ENCODE measurements at places on chromosomes 2 and 18.

DNA sequence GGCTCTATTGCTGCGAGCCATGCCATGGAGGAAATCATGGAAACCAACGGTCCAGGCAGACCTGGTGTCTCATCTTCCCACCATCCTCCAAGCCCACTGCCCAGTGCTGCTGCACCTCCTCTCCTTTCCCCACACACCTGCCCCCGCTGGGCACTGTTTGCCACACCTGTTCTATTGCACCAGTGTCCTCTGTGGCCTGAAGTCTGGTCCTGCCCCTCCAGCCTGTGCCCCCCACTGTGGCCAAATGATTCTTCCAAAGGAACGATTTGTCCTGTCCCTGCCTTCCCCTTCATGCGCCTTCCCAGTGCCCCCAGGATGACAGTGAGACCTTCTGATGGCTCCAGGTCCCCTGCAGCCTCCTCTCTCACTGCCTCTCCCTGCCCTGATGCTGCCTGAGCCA, 101.9 kb upstream of the TWIST2 start:
- DNase-seq, result no peak

GRCh38 chr2:186422226-186422625, 63.8 kb upstream of the ZC3H15 start:
- DNase-seq, result no peak

GRCh38 chr18:2903006-2903405, 56.2 kb downstream of the EMILIN2 start:
- no peak for DNase-seq

DNA sequence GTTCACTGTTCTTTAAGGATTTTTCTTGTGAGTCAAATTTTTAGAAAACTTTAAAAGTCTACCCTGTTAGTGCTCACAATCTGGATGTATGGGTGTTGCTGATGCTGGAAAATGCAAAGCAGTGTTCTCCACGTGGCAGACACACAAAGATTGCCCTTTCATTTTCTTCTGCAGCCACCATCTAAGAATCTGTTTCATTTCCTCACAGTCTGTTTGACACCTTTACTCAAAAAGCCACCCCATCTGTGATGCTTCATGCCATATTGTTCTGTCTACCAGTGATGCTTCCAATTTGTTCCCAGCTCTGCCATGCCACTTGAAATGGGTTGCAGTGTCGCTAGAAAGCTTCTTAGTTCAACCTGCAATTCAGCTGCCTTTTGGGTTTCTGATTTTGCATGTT, 464.2 kb upstream of the UBE2E3 start:
- DNase-seq, result no peak

- DNase-seq, result no peak
Measured at GRCh38 chr18:50753311-50753710, 66.5 kb downstream of the MRO start.

- DNase-seq, result no peak
Measured at GRCh38 chr2:74821177-74822126, 12.5 kb upstream of the HK2 start.

GRCh38 chr2:147374423-147374811, 470.4 kb upstream of the ACVR2A start:
- no peak for DNase-seq

DNA sequence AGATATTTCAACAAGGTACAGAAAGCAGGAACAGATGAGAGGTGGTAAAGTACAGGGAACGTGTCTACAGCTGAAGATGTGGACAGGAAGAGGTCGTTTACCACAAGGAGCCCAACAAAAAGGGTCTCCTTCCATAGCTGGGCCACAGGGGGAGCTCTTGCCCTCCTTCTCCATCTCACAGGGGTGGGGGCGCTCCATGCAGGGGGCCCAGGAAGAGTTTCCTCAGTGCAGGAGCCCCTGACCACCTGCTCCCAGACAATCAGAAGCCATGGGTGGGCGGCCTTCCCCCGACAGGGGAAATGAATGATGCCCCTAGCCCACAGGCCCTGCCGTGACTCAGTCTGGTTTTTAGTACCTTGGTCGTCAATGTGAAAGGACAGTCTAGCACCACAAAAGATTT, 163.6 kb upstream of the ZNF516 start:
- DNase-seq, result no peak

DNA sequence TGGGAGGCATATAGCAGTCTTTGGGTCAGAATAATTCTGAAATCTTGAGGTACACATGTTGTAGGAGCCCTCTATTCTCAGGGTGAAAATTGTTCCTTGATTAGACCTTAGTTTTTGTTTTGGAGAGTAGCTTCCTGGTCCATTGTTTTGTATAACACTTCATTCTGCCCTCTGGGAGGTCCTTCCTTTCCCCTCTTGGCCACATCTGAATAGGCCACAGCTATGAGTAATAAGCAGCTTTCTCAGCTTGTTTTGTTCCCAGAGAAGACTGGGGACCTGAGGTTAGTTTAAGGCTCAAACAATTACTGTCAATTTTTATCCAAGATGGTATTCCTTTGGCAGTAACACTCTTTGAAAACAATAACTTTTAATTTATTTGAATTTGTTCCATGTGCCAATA, 72.6 kb upstream of the NOL4 start:
- DNase-seq, result no peak

DNA sequence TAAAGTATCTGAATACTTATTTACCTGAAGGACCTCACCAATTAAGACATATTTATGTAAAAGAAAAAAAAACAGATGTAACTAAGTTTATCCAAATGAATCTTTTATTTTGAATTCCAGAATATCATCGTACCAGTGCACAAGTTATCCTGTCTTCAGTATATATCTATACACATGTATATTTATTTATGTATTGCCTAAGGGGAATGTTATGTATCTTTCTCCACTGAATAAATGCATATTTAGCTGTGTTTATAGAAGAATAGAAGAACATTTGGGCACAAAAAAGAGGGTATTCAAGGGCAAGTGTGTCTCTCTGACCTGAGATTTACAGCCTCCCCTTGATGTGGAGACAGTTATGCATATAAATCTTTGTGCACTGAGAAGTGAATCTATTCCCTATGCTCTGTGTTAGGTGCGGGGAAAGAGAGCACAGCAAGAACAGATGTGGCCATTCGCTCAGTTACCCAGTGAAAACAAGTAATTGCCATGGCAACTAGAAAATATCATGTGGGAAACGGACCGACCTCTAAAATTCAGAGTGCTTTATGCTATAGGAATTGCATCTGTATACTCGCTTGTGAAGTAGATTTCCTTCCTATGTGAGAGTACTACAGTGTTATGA, 39.5 kb upstream of the ASXL3 start:
- no peak for DNase-seq

DNA sequence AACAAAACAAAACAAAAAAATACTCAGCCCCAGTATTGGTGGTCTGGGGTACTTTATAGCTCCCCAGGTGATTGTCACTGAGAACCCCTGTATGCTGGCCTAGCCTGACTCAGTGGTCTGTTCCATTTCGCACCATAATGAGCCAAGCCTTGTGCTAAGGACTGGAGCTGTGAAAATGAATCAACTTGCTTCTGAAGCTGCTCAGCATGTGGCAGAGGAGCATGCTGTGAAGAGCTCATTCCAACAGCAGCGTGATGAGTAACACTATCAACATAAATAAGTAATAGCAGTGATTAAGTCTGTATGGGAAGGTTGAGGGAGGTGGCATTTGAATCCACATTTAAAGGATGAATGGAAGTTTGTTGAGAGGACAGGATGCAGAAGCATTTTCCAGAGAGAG, 67.2 kb upstream of the ATL2 start:
- DNase-seq, result no peak

GRCh38 chr2:67516899-67517530, 119.9 kb downstream of the ETAA1 start:
- no peak for DNase-seq

DNA sequence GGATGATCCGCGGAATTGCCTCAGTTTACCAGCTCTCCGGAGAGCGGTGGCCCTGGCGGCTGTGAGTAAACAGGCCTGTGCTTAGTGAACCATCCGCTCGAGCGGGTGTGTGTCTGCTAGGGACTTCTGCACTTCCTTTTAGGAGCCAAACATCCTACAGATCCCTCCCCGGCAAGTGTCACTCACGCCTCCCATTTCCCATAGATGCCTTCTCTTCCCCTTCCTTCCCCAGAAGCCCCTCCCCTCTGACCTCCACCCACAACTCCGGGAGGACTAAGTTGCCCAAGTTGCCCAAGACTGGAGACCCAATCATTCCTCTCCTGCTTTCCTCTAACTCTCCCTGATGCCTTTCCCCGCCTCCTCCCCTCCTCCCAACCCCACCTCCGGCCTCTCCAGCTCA, 2.9 kb downstream of the C1QL2 start:
- no peak for DNase-seq

GRCh38 chr2:3512086-3512485, 7.2 kb downstream of the ADI1 start:
- no peak for DNase-seq

GRCh38 chr2:143402451-143402850, 273.2 kb downstream of the ARHGAP15 start:
- no peak for DNase-seq

DNA sequence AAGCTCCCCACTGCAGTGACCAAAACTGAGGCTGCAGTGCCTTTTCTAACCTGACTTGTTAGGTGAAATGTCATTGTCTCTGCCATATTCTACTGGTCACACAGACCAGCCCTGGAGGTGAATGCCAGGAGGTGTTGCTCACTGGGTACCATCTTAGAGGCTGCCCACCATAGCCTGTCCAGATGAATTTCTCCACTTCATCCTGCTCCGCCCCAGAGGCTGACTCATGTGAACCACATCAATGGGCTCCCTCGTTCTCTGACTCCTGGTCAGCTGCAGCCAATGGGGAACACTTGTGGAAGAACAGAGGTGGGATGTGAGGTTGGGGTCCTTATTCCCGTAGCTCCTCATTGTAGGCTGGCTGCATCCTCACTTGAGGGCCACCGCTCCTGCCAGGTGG, 3.4 kb upstream of the NARS1 start:
- DNase-seq, result no peak

GRCh38 chr18:44897411-44897810, 216.7 kb downstream of the SETBP1 start:
- DNase-seq, result no peak

GRCh38 chr18:44961288-44961995, 280.8 kb downstream of the SETBP1 start:
- no peak for DNase-seq

DNA sequence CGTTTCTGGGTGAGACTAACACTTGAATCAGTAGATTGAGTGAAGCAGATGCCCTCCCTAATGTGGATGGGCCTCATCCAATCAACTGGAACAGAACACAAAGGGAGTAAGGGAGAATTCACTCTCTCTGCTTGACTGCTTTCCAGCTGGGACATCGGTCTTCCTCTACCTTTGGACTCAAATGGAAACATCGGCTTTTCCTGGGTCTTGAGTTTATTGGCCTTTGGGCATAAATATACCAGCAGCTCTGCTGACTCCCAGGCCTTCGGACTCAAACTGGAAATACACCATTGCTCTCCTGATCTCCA, 311.6 kb downstream of the STK39 start:
- DNase-seq, result no peak

GRCh38 chr2:19804639-19805260, 97.0 kb downstream of the TTC32 start:
- DNase-seq, result no peak

DNA sequence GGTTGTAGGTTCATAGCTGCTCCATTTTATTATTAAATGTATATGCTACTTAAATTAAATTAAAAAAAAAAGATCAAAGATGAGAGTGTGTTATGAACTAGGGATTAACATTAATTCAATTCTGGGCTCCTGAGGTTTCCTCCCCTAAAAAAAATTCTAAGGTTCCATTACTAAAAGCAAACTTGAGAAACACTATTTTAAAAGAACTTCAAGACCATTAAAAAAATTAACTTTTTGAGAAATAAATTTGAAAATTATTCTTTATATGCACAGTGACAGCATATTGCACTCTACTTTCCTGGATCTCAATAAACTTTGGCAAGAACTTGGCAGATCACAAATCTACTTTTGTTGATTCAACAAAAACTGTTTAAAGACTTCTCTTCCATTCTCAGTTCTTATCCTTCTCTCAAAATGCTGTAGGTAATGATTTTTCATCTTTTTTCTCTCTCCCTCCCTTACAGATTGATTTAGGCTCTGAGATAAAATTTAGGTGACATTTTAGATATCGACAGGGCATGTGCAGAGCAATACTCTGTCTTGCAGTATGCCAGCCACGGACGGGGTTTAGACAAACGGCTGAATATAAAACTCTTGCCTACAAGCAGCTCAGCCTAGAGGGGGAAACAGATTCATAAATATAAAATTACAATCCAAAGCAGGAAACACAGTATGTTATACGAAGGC, 592 bp upstream of the MARS2 start:
- DNase-seq, result no peak

Data from DMS79 (cell line).